GF-D8 (cell line): ENCODE measurements at places on chromosomes 2 and 18.

- no peak for DNase-seq
Observed at GRCh38 chr2:234932591-234933168, 19.1 kb upstream of the SH3BP4 start.

- no peak for DNase-seq
Observed at GRCh38 chr2:30455114-30455738, 8.2 kb downstream of the LCLAT1 start.

- no peak for DNase-seq
Observed at GRCh38 chr2:32572737-32573136, 55.1 kb upstream of the TTC27 start.

DNA sequence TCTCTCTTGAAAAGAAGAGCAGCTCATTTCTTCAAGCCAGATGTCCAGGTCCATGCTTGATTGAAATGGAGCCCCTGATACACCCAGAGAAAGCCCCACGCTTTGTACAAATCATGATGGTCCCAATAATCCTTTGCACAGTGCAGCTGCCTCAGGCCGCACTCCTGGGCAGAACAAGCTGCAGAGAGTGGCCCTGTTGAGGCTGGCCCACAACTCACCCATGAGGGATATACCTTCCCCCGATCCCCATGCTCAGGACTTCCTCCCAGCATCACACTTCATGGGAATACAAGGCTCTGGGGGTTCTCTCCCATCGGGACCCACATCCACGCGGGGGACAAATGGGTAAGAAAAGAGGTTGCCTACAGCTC is 181.8 kb downstream of the CTIF start:
- DNase-seq, result no peak

DNA sequence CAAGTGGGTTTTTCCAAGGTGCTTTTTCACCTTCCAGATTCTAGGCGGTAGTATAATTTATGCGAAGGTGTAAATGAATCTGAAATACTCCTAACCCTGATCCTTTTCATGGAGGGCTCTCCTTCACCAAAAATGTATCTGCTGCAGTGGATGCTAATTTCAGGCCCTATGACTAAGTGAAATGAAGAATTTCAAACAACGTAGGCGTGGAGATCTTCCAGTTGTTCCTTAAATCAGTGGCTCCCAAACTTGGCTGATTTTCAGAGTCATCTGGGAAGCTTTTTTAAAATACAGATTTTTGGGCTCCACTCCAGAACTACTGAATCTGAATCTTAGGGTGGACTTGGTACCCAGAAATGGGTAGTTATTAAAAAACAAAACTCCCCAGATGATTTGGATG is 5.5 kb downstream of the GCKR start:
- no peak for DNase-seq

GRCh38 chr2:231660860-231661259 is 47.5 kb upstream of the PTMA start:
- DNase-seq, result no peak

GRCh38 chr2:68710336-68710735 is 24.3 kb upstream of the ARHGAP25 start:
- DNase-seq, result no peak

DNA sequence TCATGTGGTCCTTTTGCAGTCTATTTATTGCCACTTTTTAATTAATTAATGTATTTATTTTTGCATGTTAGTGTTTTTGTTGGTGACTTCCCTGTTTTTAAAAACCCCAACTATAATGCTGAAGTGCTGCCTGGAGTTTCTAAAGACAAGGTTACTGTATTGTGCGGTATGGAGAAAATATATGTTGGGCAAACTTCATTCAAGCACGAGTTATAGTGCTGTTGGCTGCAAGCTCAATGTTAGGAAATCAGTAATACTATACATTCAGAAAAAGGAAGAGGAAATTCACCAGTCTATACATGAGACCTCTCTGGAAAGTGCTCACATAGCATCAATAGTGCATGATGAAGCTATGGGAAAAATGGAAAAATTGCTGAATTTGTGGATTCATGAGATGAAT is 15.4 kb upstream of the RBMS1 start:
- no peak for DNase-seq

DNA sequence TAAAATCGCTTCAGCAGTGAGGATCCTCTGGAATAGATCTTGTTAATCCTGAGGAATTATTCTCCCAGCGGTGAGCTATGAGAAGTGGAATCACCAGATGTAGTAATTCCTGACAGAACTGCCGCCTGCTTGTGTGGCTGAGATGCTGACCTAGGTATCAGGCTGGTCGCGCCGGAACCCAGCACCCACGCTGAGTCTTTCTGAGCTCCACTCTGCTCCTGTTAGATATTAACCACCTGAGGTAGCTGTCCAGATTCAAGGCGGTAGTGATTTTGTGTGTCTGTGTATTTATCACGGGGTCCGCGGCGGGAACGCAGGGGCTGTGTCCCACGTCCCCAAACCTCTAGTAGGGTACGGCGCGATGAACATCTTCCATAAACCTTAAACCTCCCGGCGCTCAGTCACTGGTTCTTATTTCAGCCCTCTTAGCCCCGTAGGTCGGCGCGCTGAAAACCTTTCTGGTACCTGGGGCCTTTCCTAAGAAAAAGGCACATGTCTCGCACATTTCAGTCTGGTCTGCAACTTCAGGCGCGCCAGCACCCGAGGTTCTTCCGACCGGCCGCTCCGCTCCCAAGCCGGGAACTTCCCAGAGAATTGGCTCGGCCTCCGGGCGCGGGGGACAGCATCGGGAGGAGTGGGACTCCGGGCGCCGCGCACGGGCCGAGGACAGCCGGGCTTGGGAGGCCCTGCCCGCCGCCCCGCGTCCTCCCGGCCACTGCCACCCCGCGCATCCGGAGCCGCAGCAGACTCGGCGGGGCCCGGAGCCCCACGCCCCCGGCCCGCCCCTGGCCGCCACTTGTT is 542 bp upstream of the CNNM3 start:
- DNase-seq, result no peak
